ENCODE measurements at places on chromosomes 2 and 18. TPM values are rescaled to one million over a fixed set of nuclear protein-coding genes. Genes with fewer than 3 reads are reported as not detected.

DNA sequence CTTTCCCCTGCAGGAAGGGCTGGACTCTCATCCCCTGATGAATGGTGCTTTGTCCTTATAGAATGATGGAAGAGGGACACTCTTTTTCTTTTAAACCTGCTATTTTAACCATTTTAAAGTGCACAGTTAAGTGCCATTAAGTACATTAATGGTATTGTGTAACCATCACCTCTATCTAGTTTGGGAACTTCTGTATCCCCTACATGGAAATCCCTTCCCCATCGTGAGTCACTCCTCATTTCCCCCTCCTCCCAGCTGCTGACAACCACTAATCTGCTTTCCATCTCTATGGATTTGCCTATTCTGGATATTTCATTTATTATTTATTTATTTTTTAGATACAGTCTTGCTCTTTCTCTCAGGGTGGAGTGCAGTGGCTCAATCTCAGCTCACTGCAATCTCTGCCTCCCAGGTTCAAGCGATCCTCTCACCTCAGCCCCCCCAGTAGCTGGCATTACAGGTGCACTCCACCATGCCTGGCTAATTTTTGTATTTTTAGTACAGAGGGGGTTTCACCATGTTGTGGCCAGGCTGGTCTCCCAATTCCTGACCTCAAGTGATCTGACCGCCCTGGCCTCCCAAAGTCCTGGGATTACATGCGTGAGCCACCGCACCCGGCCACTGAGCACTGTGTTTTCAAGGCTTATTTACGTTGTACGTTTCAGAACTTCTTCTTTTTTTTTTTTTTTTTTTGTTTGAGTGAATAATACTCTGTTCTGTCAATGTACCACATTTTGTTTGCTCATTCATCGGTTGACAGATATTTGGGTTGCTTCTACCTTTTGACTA is 15.8 kb downstream of the DGKD start:
- no peak overlapping the region for H3K4me3 ChIP-seq
- no peaks in the 10 kb centered on the region for H3K4me1 ChIP-seq

DNA sequence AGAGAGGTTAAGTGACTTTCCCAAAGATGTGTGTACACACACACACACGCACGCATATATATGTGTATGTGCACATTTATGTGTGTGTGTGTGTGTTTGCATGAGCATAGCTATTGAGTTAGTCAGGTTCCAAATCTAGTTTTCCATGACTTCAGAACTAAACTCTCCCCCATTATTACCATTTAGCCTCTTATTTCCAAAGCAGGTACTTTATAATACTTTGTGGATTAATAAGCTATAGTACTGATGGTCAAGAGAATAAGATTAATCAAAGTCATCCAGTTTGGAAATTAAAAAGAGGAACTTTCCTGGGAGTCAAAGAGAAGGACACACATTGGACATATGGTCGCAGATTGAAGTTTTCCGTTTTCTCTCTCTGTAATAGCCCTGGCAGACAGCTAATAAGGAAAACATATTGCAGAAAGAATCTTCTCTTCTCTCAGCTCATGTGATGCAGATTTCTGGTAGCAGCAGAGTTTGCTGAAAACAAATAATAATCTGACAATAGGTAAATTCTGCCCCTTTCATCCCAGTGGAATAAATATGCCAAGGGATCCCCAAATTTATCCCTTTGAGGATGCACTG is 410.9 kb upstream of the TCF4 start:
- H3K4me1 ChIP-seq, result no peaks in the 10 kb centered on the region
- no peak overlapping the region for H3K27ac ChIP-seq
- no peaks in the 10 kb centered on the region for H3K36me3 ChIP-seq
- DNase-seq, result no peak
- no peak overlapping the region for H3K4me3 ChIP-seq
- H3K27me3 ChIP-seq, result no peaks in the 10 kb centered on the region

DNA sequence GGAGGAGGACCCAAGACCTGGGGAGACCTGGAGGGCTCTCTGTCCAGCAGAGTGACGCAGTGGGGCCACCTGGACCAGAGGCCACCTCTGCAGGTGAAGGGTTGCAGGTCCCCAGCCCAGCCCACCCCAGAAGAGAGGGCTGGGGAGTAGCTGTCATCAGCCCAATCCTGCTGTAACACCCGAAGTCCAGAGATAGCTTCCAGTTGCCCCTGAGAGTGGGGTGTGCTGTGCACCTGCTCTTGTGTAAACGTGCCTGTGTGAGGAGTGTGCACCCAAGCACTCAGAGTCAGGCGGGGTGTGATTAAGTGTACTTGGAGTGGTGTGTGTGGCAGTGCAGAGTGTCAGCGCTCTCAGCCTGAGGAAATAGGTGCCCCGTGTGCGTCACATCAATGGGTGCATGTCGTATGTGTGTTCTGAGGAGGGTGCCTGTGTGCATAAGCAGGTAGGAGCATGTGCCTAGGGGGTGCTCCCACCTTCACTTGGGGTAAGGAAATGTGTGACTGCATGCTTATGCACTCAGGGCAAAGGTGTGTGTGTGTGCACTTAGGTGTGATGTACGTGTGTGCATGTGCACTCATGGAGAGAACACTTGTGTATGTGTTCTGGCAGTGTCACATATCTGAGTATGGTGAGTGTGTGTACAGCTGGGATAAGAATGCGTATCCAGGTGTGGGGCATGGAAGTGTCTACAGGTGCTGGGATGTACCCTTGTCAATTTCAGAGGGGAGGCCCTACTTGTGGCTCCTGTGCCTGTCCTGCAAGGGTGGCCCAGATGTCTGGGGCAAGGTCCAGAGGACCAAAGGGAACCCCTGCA is 672 bp downstream of the ATP6V1B1 start:
- H3K4me1 ChIP-seq, result no peaks in the 10 kb centered on the region
- DNase-seq, result no peak
- H3K27me3 ChIP-seq, result no peaks in the 10 kb centered on the region
- no peaks in the 10 kb centered on the region for H3K36me3 ChIP-seq
- H3K4me3 ChIP-seq, result no peak overlapping the region

SH3RF3 gene
- 1.0 TPM for total RNA-seq

LINC00305 gene
- not detected for total RNA-seq

Measured in liver (tissue), 10 donors.